ENCODE measurements at places on chromosomes 7 and 10. TPM values are rescaled to one million over a fixed set of nuclear protein-coding genes. Genes with fewer than 3 reads are reported as not detected.

GRCh38 chr7:103735377-103735776, 254.1 kb downstream of the RELN start:
- H3K4me1 ChIP-seq = no peaks in the 10 kb centered on the region
- no peak overlapping the region for H3K27ac ChIP-seq
- no peaks in the 10 kb centered on the region for H3K36me3 ChIP-seq

The CTAGE4 gene
- total RNA-seq = 3.4 TPM

- no peaks in the 10 kb centered on the region for H3K27me3 ChIP-seq
- H3K4me1 ChIP-seq = peaks cover 9% of the 10 kb centered on the region
- no peak overlapping the region for H3K4me3 ChIP-seq
- no peak for DNase-seq
- no peaks in the 10 kb centered on the region for H3K36me3 ChIP-seq
Measured at GRCh38 chr10:132452216-132452650, 55.2 kb downstream of the PWWP2B start.

The PAX4 gene
- not detected for total RNA-seq

- no peak for DNase-seq
- H3K27me3 ChIP-seq = no peaks in the 10 kb centered on the region
- peaks cover 10% of the 10 kb centered on the region for H3K4me1 ChIP-seq
Measured at GRCh38 chr10:97074256-97075145, 111.3 kb downstream of the SLIT1 start.

DNA sequence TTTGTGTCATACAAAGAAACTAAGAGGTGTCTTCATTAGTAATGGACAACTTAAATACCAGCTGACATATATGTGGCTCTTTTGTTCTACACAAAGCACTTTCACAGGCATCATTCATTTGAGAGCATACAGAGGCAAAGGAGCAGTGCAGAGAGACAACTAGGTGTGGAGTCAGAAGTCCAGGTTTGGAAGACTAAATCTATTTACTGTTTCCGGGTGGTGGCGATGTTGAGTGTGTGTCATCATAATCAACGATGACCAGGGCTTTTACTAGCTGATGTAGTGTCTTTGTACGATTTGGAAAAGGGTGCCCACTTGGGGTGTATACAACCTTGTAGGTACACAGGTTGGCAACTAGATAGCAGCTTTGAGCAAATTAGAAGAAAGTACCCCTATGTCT, 195.5 kb upstream of the CCDC6 start:
- no peak overlapping the region for H3K4me3 ChIP-seq
- no peaks in the 10 kb centered on the region for H3K4me1 ChIP-seq
- H3K27ac ChIP-seq = peak overlapping the region; percentile 43
- no peaks in the 10 kb centered on the region for H3K36me3 ChIP-seq

GRCh38 chr7:22577470-22578001, 77.5 kb upstream of the STEAP1B start:
- no peak overlapping the region for H3K4me3 ChIP-seq
- no peak for DNase-seq
- H3K36me3 ChIP-seq = no peaks in the 10 kb centered on the region

- DNase-seq = peak; percentile 85
- H3K4me1 ChIP-seq = no peaks in the 10 kb centered on the region
- H3K36me3 ChIP-seq = no peaks in the 10 kb centered on the region
- H3K27me3 ChIP-seq = no peaks in the 10 kb centered on the region
- H3K4me3 ChIP-seq = no peak overlapping the region
Measured at GRCh38 chr10:80596391-80597257, 58.9 kb downstream of the SH2D4B start.

- H3K27me3 ChIP-seq = 0 out of 2 replicates have a peak, but pooled peaks cover under 1% of the 10 kb centered on the region
- DNase-seq = peak; percentile 79
- no peaks in the 10 kb centered on the region for H3K4me1 ChIP-seq
- H3K4me3 ChIP-seq = no peak overlapping the region
Measured at GRCh38 chr7:86926732-86927131, 132.7 kb downstream of the ELAPOR2 start.

The MKRN1 gene
- total RNA-seq = 102 TPM

- peaks cover 13% of the 10 kb centered on the region for H3K4me1 ChIP-seq
- no peaks in the 10 kb centered on the region for H3K36me3 ChIP-seq
- no peak for DNase-seq
- H3K27ac ChIP-seq = no peak overlapping the region
- H3K4me3 ChIP-seq = no peak overlapping the region
- H3K27me3 ChIP-seq = no peaks in the 10 kb centered on the region
Measured at GRCh38 chr10:119161680-119162451, 3.6 kb downstream of the SFXN4 start.

GRCh38 chr7:30093420-30093952, 41.3 kb upstream of the MTURN start:
- H3K36me3 ChIP-seq = no peaks in the 10 kb centered on the region
- no peaks in the 10 kb centered on the region for H3K27me3 ChIP-seq
- no peaks in the 10 kb centered on the region for H3K4me1 ChIP-seq

The SH2D4B gene
- not detected for total RNA-seq

GRCh38 chr10:119209035-119209735, 1.8 kb downstream of the GRK5 start:
- H3K36me3 ChIP-seq = no peaks in the 10 kb centered on the region
- peak overlapping the region; percentile 86 for H3K4me3 ChIP-seq

The STRIP2 gene
- total RNA-seq = 7.4 TPM

- H3K4me1 ChIP-seq = peaks cover 4% of the 10 kb centered on the region
- no peak overlapping the region for H3K4me3 ChIP-seq
- no peak for DNase-seq
- no peak overlapping the region for H3K27ac ChIP-seq
- no peaks in the 10 kb centered on the region for H3K36me3 ChIP-seq
- peaks cover 17% of the 10 kb centered on the region for H3K27me3 ChIP-seq
Measured at GRCh38 chr7:150451097-150451793, 815 bp downstream of the GIMAP8 start.

DNA sequence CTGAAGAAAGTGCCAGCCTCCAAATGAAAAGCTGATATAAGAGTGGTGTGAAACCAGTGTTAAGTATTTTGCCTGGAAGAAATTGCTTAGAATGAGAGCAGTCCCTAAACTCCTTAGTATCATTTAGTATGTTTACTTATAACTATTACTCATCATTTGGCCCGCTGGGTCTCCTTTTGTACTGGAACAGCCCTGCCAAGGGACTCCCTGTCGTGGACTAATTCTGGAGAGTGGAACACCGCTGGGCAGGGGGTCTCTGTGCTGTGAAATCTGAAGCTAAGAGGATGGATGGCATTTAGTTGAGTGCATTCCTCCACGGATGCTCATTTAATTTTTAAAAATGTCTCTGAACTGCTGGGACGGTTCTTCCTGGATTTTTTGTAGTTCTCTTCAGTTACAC, 889.9 kb upstream of the C7orf33 start:
- 0 out of 2 replicates have a peak, but pooled peaks cover 1% of the 10 kb centered on the region for H3K36me3 ChIP-seq
- H3K4me1 ChIP-seq = no peaks in the 10 kb centered on the region
- no peak overlapping the region for H3K4me3 ChIP-seq
- H3K27me3 ChIP-seq = no peaks in the 10 kb centered on the region
- no peak for DNase-seq

DNA sequence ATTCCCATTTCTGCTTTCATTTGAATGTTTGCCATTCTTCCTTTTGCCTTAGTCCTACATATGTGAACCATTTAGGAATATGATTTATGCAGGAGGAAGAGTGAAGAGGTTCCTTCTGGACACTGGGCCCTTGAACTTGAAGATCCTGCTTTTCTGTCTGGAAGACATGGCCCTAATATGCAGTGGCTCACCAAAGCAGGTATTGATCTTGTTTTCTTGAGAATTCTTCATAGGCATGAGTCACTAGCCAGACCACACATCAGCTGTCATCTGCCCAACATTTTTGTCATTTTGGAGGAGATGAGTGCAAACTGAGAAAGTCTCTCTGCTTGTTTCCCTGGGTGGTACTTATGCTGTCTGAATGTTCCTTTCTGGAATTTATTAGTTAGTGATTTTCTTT, 382.6 kb downstream of the LRMDA start:
- no peak for DNase-seq
- no peaks in the 10 kb centered on the region for H3K4me1 ChIP-seq

The CDNF gene
- 2.2 TPM for total RNA-seq

The C10orf105 gene
- 0.19 TPM for total RNA-seq

DNA sequence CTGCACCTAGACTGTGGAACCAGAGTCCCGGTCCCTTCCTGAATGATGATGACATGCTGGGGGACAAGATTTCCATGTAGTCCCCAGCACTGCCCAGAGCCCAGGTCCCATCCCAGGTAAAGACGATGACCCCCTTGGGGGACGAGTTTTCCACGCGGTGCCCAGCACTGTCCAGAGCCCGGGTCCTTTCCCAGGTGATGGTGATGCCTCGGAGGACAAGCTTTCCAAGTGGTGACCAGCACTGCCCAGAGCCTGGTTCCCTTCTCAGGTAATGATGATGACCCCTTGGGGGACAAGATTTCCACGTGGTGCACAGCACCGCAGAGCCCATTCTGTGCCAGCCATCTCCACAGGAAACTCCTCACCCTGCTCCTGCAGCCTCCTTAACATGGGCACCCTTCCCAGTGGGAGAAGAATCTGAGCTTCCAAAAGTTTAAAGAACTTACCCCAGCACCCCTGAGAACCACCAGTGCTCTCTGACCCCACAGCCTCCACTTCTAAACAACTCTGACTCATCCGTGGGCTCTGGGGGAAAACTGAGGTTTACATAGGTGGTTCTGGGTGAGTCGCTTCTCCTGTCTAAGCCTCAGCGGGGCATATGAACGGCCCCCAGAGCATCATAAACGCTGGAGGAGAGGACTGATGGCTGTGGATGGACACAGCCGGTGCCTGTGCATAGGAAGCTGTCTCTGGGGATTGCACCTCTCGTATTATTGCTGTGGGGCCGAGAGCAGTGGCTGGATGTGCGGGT, 233.2 kb downstream of the TCERG1L start:
- no peak for DNase-seq
- H3K4me3 ChIP-seq = no peak overlapping the region
- H3K27ac ChIP-seq = no peak overlapping the region
- H3K36me3 ChIP-seq = no peaks in the 10 kb centered on the region
- H3K4me1 ChIP-seq = no peaks in the 10 kb centered on the region

GRCh38 chr10:87866412-87866974, 3.1 kb downstream of the PTEN start:
- H3K4me3 ChIP-seq = peak overlapping the region; percentile 87
- H3K27me3 ChIP-seq = no peaks in the 10 kb centered on the region
- H3K4me1 ChIP-seq = peaks cover 23% of the 10 kb centered on the region
- no peak for DNase-seq

GRCh38 chr10:29068966-29069365, 219.9 kb upstream of the LYZL1 start:
- no peaks in the 10 kb centered on the region for H3K36me3 ChIP-seq
- peaks cover 9% of the 10 kb centered on the region for H3K4me1 ChIP-seq
- H3K27me3 ChIP-seq = no peaks in the 10 kb centered on the region
- no peak overlapping the region for H3K4me3 ChIP-seq
- H3K27ac ChIP-seq = no peak overlapping the region
- no peak for DNase-seq

- H3K27ac ChIP-seq = no peak overlapping the region
- H3K36me3 ChIP-seq = no peaks in the 10 kb centered on the region
- H3K27me3 ChIP-seq = no peaks in the 10 kb centered on the region
- H3K4me3 ChIP-seq = no peak overlapping the region
- H3K4me1 ChIP-seq = no peaks in the 10 kb centered on the region
Measured at GRCh38 chr10:17506856-17507471, 52.6 kb upstream of the ST8SIA6 start.

DNA sequence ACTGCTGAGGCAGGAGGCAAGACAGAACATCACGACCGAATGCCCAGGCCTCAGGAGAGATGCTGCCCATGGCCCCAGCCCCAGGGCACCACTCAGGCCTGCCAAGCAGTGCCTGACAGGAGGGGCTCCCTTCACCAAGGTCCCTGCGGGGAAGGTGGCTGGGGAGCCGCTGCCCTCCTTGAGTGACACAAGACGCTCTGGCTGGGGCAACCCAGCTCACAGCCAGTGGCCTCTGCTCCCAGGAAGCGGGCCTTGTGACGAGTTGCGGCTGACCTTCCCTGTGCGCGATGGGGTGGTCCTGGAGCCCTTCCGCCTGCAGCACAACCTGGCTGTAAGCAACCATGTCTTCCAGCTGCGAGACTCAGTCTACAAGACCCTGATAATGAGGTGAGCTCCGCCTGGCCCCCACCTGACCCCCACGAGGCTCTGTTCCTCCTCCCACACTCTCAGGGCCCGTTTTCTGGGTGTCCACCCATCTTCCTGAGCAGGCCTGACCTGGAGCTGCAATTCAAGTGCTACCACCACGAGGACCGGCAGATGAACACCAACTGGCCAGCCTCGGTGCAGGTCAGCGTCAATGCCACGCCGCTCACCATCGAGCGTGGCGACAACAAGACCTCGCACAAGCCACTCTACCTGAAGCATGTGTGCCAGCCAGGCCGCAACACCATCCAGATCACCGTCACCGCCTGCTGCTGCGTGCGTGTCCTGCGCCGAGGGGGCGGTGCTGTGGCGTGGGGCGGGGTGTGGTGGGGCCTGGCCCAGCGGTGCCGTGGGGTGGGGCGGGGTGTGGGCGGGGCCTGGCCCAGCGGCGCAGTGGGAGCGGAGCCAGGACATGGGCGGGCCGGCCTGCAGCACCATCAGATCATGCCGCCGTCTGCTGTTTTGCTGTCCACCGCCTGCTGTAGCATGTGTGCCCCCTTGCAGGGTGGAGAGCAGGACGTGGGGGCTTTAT, 12.8 kb downstream of the ZMIZ2 start:
- H3K36me3 ChIP-seq = peaks cover 15% of the 10 kb centered on the region
- H3K4me1 ChIP-seq = no peaks in the 10 kb centered on the region
- H3K27me3 ChIP-seq = no peaks in the 10 kb centered on the region
- H3K4me3 ChIP-seq = no peak overlapping the region
- no peak overlapping the region for H3K27ac ChIP-seq
- DNase-seq = peak; percentile 46

The FZD8 gene
- total RNA-seq = 8.7 TPM

GRCh38 chr10:117241541-117242462, 888 bp downstream of the SLC18A2 start:
- peak overlapping the region; percentile 77 for H3K4me3 ChIP-seq
- no peaks in the 10 kb centered on the region for H3K36me3 ChIP-seq
- 0 out of 2 replicates have a peak, but pooled peaks cover 6% of the 10 kb centered on the region for H3K4me1 ChIP-seq
- no peak overlapping the region for H3K27ac ChIP-seq
- DNase-seq = peak; percentile 67
- H3K27me3 ChIP-seq = peaks cover 25% of the 10 kb centered on the region

GRCh38 chr10:53314876-53315275, 542.3 kb upstream of the MBL2 start:
- peak; percentile 8 for DNase-seq
- no peak overlapping the region for H3K4me3 ChIP-seq
- H3K36me3 ChIP-seq = no peaks in the 10 kb centered on the region
- no peak overlapping the region for H3K27ac ChIP-seq
- no peaks in the 10 kb centered on the region for H3K27me3 ChIP-seq
- peaks cover 13% of the 10 kb centered on the region for H3K4me1 ChIP-seq

- H3K4me1 ChIP-seq = no peaks in the 10 kb centered on the region
- DNase-seq = no peak
- H3K27ac ChIP-seq = no peak overlapping the region
- H3K4me3 ChIP-seq = no peak overlapping the region
Measured at GRCh38 chr10:84987039-84987438, 658.6 kb downstream of the CCSER2 start.

DNA sequence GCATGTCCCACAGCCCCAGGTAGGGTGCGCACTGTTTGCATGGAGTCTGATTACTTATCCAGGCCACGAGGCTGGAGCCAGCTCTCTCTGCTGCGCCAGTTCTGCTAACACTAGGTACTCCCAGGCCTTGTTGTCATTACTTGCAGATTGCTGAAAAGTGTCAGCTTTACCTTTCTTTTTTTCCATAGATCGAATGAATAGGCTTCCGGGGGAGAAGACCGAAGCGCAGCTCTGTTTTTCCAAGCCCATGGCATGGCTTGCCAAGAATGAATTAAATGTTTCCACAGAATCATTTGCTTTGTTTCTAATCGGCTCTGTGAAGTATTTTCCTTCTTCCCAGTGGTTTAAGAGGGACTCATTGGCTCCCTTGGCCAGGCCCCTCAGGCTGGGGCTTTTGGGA, 285.8 kb downstream of the BMPER start:
- no peak overlapping the region for H3K4me3 ChIP-seq
- DNase-seq = no peak
- H3K36me3 ChIP-seq = no peaks in the 10 kb centered on the region
- H3K27ac ChIP-seq = no peak overlapping the region
- no peaks in the 10 kb centered on the region for H3K27me3 ChIP-seq
